ENCODE measurements at places on chromosomes 7 and 10.

GRCh38 chr10:69567920-69568319 is 5.3 kb downstream of the NEUROG3 start:
- no peak for DNase-seq

GRCh38 chr7:2687881-2688318 is at the start of gene AMZ1:
Gene AMZ1 (plus strand): TSS chr7:2688202. CDS start chr7:2700452, 12,250 bp downstream.
- no peak for DNase-seq

- DNase-seq = no peak
Measured at GRCh38 chr10:33534416-33534815, 199.9 kb upstream of the NRP1 start.

- DNase-seq = no peak
Measured at GRCh38 chr7:140489026-140489359, 9.7 kb upstream of the MKRN1 start.

Data from cerebellar nuclear complex (tissue), 1 donor.